GM23248 (cell line): ENCODE measurements at places on chromosomes 12 and 14.

DNA sequence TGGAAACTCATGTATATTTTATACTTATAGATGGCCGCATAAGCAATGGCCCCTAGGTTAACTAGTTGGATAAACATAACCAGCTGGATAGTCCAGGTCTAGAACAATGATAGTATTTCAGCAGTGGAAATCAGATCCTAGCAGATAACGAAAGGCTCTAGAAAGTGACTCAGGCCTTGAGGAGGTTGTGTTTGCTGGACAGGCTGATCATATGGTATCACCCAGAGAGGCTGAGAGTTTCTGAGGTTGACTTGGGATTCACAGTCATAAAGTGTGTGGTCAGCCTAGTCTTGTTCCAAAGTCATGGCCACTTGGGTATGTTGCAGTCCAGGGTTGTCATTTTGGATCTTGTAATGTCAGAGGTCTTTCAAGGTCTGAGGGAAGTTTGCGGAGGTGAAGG lies 16.8 kb downstream of the FLVCR2 start:
- no peak for DNase-seq

DNA sequence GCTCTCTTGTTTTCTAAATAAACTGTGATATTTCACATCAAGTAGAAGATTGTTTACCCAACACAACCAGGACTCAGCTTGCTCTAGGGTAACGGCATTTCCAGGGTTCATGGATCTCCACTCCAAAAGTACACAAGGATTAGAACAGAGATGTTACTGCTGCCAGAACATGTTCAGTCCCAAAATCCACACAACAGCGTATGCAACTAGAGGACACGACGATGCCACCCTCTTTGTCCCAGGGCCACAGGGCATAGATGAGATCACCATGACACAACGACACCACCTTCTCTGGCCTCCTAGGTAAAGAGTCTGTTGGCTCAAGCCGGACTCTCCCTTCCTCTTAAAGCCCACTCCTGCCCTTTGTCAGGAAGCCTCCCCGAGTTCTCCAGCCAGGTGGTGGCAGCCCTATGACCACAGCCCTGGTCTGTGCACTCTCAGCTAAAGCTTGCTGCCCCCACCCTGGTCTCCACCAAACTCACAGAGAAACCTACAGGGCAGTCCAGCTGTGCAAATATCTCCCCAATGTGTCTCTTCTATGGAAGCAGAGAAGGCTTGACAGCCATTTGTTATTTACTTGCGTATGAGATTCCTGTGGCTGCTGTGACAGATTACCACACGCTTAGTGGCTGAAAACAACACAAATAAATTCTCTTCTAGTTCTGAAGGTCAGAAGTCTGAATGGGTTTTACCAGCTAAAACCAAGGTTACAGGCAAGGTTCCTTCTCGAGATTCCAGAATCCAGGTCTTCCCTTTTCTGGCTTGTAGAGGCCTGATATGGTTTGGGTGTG lies 10.3 kb downstream of the CLMN start:
- no peak for DNase-seq

DNA sequence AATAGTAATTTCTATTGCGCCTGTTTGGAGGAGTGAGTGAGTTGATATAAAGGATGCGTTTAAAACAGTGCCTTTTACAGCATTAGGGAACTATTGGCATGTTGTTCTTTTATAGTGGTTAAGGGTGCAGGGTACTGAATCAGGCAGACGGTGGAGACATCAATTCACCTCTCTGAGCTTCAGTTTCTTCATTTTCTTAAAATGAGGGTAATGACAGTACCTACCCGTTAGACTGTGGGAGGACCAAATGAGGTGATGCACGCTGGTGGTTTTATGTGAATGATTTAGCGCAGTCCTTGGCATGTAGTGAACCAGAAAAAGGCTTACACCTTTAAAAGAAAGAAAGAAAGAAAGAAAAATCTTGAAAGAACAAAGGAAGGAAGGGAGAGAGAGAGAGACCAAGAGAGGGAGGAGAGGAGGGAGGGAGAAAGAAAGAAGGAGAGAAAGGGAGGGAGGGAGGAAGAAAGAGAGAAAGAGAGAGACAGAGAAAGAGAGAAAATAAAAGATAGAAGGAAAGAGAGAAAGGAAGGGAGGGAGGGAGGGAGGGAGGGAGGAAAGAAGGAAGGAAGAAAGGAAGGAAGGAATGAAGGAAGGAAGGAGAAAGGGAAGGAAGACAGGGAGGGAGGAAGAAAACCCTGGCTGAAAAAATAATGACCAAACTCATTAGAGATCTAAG lies 22.2 kb upstream of the CCND2 start:
- no peak for DNase-seq

- DNase-seq: peak; percentile 19
Measured at GRCh38 chr12:69513297-69513696, 43.1 kb downstream of the FRS2 start.

DNA sequence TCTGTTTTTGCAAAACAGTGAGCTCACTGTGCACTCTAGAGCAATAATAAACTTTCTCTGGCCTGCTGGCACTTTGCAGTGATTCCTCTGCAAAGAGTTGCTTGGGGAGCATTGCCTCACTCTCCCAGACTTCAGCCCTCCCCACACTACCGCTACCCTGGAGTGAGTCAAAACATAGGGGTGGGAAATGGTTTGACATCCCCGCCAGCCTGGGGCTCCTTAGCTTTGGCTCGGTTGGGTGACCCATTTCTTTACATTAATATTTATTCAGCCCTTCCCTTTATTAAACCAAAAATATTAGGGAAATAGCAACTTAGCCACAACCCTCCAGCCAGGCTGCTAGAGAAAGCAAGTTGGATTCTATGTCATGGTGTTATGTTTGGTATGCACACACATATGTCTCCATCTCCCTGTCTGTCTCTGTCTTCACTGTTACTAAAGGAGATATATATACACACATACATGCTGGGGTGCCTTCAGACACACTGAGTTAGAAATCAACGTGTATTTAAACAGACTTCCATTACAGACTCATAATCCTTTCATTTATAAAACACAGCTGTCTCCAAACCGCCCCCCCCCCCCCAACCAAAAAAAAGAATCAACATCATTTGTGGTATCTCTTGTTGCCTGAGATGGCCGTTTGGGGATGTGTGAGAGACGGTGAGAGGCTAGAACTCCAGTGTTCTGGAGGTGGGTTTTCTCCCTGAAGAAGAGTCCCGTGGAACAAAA lies 3.4 kb upstream of the IRF2BPL start:
- DNase-seq: peak; percentile 91

GRCh38 chr12:80698847-80699542 lies 8.4 kb upstream of the MYF6 start:
- no peak for DNase-seq

DNA sequence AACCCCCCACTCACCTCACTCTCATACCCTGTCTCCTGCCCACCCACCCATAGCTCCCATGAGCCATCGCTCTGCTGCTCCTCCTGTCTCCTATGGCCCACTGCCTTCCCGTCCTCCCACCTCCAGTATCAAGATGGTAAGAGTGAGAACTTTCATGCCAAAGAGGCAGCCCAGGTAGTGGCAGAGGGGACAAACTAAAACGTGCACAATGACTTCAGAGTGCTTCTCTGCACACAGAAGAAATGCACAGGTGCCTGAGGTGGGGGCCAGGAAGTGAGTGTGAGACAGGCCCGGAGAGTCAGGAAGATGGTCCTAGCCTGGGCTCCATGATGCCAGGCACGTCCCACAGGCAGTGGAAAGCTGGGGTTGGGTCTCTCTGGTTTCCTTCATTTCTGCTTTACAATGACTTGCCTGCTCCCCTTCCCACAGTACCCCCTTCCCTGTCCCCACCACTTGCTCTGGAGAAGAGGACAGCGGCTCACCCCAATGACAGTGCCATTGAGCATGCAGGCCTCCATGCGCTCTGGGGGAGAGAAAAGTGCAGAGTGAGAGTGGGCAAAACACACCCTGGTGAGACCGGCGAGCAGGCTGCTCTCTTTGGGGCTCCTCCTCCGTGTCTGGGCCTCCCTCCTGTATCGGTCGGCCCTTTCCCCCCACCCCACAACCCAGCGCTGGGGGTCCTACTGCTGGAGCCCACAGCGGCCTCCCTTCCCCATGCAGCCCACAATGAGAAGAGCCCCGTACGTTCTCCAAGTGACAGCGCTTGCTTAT lies 22.8 kb upstream of the ANO2 start:
- DNase-seq: no peak

- DNase-seq: no peak
Measured at GRCh38 chr14:46653031-46653755, 1.6 kb upstream of the RPL10L start.

DNA sequence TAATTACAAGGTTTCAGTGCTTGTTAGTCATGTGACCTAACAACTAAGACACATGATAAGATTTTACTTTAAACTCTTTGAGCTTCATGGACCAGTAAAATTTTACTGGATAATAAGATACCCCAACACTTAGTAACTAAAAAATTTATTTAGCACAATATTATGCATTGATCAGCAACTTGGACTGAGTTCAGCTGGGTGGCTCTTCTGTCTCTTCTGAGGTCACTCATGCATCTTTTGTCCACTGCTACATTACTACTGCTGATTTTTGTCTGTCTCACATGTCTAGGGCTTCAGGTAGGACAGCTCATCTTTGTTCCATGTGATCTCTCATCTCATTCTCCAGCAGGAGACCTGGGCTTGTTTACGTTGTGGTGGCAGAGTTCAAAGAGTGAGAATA lies 370.2 kb upstream of the TMTC1 start:
- no peak for DNase-seq

DNA sequence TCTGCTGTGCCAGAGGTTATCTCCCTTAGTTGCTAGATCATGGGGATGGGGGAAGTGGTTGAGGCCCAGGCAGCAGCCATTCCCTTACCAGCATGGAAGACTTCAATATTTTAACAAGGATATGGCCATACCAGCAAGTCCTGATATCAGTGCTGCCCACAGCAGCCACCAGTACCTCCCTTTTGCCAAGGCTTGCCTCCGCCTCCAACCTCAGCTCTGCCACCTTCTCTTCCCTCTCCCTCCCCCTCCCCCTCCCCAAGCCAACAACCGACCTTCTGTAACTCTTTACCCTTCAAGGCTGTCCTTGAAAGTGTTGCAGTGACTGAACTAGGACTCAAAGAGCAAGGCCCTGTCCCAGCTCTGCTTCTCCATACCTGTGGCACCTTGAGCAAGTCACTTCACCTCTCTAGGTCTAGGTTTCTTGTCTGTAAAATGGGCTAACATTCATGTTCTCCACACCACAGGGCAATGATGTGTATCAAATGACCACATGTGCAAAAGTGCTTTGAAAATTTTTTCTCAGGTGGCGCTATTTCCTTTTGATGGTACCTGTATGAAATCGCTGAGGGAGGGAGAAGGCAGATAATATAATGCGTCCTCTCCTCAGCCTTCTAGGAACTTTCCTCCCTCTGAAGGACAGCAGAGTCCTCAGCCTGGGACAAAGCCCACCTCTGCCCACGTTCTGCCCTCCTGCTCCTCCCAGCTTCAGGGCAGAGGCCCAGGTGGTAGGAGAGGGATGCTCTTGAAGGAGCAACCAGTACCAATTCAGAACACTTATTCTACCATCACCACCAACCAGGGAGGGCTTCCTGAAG lies 14.7 kb downstream of the PLEKHG6 start:
- no peak for DNase-seq

DNA sequence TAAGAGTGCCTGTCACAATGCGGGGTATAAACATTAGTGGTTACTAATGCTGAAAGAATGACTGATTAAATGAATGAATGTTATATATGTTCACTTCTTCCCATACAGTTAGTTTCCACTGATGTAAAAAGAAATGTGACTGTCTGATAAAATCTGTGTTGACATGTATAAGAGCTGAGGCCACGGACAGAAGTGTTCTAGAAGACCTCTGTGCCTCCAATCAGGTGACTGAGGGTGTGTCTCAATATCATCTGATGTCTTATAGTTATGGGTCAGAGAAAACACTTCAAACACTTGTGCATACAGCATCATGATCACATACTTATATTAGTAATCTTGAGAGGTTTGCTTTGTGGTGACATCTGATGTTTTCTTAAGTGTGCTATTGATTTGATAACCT lies 183.4 kb downstream of the TTC7B start:
- DNase-seq: no peak

DNA sequence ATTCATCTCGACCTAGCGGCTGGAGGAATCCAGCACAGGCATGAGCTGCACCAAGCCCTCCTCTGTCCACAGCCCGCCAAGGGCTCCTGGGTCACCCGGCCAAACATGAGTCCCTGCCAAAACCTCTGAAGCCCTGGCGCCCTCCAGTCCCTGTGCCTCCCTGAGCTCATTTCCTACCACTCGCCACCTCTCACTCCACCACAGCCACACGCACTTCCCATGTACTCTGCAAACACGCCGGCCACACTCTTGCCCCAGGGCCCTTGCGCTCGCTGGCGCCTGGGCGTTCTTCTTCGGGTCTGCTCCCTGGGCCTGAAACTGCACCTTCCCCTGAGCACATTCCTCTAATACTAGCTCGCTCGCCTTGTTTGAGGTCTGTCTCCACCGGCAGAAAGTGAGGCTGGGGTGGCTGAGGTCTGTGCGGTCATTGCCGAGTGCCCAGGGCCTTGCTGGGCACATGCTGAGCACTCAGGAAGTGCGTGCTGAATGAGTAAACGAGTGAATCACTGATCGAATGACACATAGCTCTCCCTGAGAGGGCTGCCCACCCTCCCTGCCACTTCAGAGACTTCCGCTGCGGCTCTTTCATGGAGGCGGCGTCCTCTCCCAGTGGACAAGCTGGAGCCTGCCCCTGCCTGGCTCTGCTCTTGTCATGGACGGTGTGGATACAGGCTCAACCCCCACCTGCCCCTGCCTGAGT lies 33.7 kb upstream of the DLK1 start:
- peak; percentile 95 for DNase-seq

DNA sequence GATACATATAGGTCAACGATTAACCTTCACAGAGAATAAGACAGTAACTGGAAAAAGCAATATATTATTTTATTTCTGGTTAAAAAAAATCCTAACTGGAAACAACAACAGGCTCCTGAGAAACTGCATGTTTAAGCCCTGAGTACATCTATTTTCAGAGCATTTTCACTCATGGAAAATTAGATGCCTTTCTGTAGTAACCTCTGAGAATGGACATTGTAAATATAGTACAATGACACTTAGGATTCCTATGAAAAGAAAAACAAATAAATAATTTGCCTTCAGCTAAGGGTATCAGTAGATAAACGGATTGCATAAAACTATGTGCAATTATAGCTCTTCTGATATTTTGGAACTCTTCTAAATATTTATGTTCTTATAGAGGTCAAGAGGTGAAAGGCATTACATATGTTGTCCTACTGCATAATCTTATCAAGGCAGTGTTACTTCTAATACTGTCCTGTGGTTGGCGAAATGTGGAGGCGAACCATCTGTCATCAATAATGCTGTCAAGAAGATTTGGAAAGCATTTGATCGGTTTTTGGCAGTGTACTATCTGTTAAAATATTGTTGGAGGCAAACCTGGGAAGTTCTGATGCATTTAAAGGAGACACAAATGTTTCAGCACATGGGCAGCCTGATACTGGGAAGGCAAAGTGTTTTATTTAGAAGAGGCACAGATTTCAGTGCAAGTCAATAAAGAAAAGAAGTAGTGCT lies 381.8 kb downstream of the BTG1 start:
- DNase-seq: no peak
